ENCODE measurements at places on chromosomes 3 and 15.

GRCh38 chr3:196012941-196013476 lies 68.9 kb downstream of the TFRC start:
- no peak for DNase-seq

- no peak for DNase-seq
Measured at GRCh38 chr15:88513195-88513594, 33.3 kb downstream of the DET1 start.

GRCh38 chr15:64522226-64522823 lies 61.9 kb downstream of the ZNF609 start:
- DNase-seq: no peak

DNA sequence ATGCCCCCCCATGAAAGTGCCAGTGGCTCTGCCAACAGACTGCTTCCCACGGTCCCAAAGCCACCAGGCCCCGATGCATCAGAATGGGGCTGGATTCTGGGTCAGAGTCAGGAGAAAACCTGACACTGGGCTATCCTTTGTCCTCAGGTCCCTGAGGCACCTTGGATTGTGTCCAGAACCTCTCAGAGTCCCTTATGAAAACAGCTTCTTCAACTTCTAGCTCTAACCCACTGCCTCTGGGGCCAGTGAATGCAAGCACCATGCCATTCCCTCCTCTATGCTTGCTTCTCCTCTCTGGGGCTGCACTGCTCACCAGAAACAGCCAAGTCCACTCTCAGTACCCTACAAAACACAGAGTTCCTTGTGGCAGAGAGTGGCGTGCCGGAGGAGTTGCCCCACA lies 9.9 kb downstream of the CRABP1 start:
- no peak for DNase-seq

GRCh38 chr15:64092864-64093626 lies 593 bp downstream of the CIAO2A start:
- DNase-seq: peak; percentile 43

DNA sequence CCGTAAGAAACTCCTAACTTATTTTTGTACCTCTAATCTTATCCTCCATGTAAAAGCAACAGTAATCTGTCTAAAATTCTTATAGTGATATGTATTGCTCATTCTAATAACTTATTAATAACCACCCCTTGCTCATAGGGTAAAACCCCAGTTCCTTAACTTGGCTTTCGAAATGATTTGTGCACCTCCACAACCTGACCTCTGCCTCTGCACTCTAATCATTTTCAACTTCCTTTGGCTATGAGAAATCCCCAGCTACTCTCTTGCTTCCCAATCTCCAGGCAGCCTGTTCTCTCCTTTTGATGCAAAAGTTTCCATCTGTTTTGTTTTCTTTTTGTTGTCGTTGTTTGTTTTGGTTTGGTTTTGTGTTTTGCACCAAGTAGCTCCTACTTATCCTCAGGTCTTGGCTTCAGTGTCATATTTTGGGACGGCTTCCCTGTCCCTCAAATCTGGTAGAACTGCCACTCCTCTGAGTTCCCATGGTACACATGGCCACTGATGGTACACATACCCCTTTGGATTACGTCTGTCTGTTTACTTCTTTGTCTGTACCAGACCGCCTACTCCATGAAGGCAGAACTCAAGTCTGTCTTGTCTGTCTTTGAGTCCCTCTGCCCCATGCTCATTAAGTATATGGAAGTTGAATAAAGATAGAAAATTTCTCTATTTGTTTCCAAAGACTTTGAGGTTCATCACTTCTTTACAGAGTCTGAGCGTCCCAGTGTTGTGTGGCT lies 105.6 kb upstream of the TGFBR2 start:
- DNase-seq: no peak

Measured in CD4-positive, alpha-beta T cell treated with Interleukin-17A for 1 hour (primary cell).